CD4-positive, alpha-beta memory T cell (primary cell): ENCODE measurements at places on chromosomes 5 and 9.

DNA sequence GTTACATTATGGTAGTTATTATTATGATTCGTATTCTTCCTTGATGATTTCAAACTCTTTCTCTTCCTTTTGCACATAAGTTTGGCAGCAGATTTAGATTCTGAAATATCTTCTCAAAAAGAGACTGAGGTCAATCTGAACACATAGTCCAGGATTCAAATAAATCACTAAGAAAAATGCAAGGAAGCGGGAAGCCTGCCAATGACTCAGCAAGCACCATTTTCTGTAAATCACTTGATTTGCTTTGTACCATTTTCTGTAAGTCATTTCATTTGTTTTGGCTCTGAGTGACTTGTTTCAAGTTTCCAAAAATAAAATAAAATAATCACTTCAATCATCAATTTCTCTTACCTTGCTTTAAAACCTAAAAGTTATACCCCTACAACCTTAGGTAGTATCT, 24.6 kb upstream of the GLIS3 start:
- no peak for DNase-seq

GRCh38 chr5:149200355-149200754, 59.1 kb downstream of the ABLIM3 start:
- DNase-seq, result no peak

DNA sequence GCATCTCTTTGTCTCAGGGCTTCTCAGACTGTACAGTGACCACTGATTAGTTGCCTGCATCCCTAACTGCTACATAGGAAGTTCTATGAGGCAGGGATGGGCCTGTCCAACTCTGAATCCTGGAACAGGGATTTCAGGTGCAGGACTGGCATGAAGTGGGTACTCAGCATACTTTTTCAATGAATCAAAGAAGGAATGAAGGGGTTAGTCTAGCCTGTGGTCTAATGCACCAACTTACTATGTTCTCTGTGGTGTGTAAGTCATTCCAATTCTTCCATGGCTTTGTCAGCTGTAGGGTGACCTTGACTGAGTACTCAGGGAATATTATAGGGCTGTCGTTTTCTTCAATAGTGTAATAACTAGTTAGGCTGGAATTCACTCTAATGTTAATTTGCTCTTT, 8.3 kb downstream of the COL15A1 start:
- no peak for DNase-seq

DNA sequence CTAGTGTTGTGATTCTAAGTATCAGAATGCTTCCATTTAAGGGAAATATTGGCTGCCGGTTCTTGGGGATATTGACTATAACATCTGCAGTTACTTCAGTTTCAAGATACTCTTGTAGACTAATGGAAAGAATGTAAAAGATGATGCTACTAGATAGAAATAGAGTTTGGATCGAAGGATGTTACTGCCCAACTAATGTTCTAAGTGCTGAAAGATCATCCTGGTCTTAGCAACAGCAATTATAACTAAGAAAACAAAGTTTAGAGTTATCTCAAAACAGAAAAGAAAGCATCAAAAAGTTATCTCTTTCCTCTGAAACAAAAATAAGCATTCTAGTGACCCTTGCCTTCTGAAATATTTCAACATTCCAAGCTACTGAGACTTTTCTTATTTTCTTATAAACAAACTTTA, 49.9 kb downstream of the ITGA1 start:
- DNase-seq, result no peak

DNA sequence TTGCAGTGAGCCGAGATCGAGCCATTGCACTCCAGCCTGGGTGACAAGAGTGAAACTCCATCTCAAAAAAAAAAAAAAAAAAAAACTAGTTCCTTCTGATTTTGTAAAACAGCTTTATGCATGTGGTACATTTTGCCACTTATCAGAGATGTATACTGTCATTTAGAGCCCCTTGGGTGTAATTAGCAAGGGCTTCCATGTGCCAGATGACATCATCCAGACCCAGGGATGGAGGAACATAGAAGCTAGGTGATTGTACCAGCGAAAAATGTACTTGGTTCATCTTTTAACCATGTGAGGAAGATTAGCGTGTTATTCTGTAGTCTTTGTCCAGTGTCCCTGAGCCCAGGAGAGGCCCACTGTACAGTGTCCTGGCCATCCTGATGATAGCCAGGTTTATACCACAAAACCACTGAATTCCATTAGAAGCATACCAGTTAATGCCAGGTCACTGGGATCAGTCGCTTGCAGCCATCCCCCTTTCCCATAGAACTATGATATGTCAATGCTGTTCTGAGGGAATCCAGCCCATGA, 239.3 kb upstream of the SGCD start:
- DNase-seq, result no peak

GRCh38 chr5:20323323-20323722, 335.3 kb upstream of the CDH18 start:
- no peak for DNase-seq

DNA sequence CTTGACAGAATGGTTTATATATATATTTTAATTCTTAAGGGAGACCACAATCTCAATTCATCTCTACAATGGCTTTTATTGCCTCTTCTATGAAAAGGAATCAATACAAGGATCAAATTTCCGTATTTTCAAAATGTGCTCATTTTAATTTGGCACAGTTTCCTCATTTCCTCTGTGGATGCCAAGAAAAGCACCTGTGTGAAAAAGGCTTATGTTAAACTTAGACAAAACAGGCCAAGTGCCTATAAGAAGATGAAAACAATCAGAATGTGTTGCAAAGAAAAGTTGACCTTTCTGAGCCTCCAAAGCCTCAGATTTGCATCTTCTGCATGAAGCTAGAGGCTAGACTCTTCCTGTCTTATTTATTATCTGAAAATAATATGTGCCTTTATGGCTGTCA, 173.7 kb upstream of the SLC12A2 start:
- DNase-seq, result no peak

- DNase-seq, result no peak
These were observed 113.4 kb downstream of the MVB12B start for GRCh38 chr9:126439883-126440653.

DNA sequence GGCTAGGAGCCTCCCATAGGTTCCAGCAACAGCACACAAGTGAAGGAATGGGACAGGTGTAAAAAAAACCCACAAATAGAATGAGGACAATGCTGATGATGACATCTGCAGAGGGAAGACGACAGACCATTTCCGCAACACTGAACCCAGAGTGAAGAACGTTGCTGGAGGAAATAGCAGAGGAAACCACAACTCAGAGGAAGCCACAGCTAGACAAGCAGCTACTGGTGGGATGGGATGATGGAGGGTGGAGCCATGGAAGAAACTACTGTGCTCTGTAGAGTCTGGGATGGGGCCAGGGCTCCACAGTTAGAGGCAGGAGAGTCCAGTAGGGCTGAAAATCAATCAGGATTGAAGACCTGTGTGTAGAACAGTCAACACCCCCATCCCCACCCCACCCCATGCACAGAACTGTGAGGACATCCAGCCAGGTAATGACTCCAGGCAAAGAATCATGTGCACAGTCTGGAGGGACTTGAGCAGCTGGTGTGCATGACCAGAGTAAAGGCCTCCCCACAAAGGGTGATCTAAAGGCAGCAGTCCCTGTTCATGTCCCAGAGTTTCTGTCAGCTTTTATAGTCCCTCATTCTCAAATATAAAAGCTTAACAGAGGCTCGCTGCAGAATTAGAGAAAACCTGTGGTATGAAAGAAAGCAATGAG, 65.2 kb upstream of the SPIN1 start:
- DNase-seq, result peak; percentile 76

DNA sequence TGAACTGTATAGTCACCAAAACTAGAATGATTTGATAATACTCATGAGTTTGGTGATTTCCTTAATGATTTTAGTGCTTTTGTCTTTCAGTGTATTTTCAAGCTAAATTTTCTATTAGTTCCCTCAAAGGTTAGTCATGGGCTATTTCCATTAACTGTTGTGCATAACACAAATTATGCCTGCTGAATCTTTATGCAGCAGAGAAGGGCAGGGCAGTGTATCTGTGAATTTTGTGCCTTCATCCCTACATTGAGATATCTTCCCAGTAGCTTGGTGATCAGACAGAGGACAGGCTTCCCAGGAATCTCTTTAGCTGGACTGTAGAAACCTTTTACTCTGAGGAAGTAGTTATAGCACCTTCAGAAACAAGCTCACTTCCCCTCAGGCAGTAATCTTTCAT, 1036.9 kb downstream of the EFNA5 start:
- DNase-seq, result no peak

DNA sequence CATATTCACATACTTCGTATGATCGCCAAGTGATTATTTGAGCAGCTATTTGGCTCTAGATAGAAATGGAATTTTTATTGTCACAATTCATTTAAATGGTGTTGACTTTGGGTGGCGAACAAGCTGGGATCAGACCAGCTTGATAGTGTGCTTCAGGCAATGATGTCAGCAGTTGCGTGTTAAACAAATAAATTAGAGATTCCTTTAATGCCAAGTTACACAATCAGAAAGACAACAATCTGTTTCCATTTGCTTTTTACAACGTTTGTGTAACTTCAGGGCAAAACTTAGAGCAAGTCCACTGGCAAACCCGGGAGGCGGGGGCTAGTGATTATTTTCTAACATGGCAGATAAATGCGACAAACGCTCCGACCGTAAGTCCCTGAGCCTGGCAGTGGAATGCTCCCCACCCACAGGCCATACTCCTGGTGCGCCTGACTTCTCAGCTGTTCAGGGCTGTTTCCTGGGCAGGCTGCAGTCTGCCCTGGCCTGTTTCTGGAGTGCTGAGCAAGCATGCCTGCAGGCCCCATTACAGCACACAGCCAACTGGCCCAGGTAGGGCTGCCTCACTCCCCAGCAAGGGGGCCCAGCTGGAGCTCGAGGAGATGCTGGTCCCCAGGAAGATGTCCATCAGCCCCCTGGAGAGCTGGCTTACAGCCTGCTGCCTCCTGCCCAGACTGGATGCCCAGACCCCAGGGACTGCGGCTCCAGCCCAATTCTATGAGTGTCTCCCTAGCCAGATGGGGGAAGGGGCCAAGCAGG, 88.7 kb downstream of the BASP1 start:
- DNase-seq, result no peak

- DNase-seq, result no peak
These were observed 6.4 kb upstream of the RFK start for GRCh38 chr9:76400534-76401096.

DNA sequence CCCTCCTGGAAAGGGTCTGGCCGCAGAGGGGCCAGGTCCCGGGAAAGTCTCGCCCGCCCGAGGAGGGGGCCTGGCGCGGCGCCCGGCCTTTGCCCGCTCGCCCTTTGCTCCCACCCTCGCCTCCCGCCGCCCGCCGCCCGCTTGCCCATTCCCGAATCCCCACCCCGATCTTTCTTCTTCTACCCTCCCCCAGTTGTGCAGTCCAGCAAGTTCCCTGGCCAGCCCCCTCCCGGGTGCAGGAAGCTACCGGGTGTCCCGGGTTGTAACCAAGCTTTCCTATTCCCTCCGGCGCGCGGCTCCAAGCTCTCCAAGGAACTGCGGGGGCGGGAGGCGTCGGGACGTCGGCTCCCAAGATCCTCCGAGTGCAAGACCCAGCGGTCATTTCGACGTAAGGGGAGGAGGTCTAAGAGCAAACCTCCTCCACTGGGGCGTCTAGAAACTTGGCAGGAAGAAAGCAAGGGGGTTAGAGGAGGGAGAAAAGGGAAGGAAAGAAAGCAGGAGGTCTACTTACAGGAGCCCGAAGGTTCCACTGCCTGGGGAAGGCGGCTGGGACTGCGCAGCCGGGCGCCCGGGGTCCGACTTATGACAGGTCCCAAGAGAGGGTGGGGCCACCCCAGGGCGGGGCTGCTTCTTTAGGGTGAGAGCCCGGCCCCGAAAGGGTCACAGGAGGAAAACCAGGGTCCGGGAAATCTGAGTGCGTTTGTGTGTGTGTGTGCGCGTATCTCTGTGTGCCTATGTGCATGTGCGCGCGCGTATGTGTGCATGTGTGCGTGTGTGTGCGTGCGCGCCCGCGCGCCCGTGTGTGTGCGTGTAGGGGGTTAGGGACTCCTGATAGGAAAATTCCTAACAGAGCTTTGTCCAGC, at the start of gene PTGR1:
PTGR1 (minus strand) TSS at position 556 of the 863 bp plus-strand sequence. CDS start 2,225 bp downstream, outside the sequence.
- peak; percentile 19 for DNase-seq

DNA sequence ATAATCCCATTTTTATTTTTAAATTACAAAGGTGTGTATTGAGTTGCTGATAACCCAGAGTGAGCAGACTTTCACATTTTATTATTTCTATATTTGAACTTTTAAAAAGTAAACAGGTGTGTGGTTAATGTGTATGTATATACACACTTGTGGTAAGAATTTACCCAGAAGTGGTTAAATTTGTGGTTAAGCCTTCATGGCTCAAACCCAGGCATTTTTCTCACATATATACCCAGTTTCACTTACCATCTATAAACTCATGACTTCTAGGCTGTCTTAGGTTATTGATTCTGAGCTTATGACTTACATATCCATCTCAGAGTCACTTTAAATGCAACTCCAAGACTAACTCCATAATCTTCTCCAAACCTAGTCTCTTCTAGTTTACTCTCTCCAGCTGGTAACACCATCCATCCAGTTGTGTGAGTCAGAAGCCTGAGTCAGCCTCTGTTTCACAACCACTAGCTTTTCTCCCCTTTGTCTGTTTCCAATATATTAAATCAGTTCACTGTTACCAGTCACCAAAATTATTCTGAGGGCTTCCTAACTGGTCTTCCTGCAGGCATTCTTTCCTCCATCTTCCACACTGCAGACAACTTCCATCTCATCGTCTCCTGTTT, 20.2 kb downstream of the ZBED3 start:
- no peak for DNase-seq

- no peak for DNase-seq
These were observed 159.0 kb downstream of the PBX3 start for GRCh38 chr9:125906144-125906543.

- DNase-seq, result no peak
These were observed 40.9 kb downstream of the ARHGEF28 start for GRCh38 chr5:73666891-73667290.

DNA sequence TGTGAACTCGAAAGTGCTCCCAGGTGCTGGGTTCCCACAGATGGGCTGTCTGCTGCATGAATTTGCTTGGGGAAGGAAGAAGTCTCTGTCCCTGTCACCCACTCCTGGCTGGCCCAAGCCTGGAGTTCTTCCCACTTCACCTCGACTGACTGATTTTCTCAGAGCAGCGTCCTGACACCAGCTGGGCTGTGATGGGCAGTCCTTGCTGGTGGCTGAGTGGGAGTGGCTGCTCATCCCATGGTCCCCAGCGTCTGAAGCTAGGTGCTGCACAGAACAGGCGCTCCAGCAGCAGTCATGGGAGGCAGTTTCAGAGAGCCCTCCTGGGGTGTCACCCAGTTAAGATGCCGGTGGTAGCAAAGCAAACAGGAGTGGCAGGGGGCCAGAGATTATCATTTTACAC, 10.1 kb upstream of the NEURL1B start:
- no peak for DNase-seq

DNA sequence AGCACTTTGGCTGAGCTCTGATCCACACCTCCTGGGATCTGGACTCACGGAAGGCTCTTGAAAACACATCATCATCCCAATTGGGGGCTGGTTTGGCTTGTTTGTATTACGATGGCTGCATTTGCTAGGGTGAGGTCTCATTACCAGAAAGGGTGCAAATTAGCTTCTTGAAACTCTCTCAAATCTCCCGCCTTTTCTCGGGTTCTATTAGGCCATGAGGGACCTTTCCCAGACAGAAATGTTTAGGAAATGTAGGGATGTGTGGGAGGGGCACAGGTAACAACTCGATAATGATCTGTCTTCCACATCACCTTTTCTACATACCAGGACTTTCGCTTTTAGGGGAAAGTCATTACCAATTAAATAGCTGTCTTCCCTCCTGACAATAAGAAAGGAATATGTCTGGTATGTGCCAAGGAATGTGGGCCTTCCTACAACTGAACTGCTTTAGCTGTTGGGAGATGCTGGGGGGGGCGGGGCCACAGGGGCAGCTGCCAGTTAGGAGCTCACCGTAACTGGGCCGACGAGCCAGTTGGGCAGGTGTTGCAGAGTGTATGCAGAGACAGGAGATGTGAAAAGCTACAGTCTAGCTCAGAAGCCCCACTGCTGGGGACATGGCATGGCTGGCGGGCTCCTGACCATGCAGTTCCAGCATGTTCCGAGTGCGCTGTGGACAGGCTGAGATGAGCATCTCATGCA, 71.2 kb downstream of the AK8 start:
- DNase-seq, result no peak
